ENCODE measurements at places on chromosomes 2 and 18.
A peak's percentile ranks its signal among the peaks of the same experiment; 100 is the strongest.

DNA sequence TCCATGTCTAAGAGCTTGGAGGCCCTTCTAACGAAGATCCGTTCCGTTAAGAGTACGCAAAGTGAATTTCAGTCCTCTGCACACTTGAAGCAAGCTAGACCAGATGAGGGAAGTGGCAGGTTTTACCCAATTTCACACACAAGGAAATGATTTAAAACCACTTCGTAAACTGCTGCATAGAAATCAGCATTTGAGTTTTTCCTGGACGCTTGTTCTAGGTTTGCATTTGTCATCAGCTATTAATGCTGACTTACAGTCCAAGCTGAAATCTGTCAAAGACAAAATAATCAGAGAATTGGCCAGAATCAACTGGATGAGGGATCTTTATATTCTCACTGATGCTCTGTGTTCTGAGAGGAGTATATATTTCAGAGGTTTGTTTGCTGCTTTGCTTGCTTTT, 117.6 kb upstream of the RASGRP3 start:
- no peak for DNase-seq

DNA sequence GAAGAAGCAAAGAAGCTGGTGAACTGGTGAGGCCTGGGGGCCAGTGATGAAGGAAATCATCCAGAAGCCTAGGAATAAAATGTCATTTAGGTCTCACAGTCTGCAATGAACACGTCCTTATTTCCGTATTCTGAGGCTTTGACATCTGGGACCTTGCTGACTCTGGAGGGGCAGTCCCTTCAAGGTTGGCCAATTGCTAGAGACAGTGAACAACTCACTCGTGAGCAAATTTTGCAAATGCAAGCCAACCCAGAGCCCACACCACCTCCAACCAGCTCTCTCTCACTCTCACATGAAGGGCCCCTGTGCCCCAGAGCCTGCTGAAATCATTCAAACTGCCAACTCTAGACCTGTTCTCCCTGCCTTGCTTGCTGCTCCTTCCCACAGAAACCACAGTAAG, 279.1 kb upstream of the LYPD1 start:
- no peak for DNase-seq

DNA sequence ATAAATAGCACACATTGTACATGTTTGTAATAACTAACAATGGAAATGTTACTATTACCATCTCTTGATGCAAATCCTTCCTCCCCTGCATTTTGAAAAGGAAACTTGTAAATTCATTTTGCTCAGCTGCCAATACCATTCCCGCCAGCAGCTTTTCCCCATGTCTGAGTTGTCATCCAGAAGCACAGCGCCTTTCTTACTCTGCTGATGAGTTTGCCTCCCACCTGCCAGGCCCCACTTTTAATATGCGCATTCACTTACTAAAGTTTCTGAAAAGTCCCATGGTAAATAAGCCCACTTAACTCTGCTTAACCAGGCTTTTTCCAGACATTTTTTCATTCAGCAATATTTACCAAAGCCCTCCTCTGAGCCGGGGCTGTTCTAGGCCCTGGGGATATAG, 3.9 kb downstream of the CHST10 start:
- no peak for DNase-seq

DNA sequence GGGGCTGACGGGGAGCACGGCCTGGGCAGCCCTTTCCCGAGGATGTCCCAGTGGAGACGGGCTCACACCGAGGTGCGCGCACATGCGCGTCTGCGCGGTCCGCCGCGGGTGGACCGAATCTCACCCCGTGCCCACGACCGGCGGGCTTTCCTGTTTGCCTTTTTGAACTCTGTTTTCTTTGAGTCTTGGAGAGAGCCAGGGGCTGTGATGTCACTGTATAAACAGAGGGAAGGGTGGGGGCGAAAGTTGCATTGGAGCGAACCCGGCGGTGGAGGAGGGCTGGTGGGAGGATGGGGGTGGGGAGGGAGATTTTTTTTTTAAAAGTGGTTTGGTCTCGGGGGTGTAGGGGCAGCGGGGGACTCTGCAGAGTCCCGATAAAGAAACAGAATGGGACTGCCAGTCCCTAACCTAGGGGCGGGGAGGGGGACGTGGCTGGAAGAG, 141.2 kb upstream of the CTAGE1 start:
- DNase-seq, result peak; percentile 66

DNA sequence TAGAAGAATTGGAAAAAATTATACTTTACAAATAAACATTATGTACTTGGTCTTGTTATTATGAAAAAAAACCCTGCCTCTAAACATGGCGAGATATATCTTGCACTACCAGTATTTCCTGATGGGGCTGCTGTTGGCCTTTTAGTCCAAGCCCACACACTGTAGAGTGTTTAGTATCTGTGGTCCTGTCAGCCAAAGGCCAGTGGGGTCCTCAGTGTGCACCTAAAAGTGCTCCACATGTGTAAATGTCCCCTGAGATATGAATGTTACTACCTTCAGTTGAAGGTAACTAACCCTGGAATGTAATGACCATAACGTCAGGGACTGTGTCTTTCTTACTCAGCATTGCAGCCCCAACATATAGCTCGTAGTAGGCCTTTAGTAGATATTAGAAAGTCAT, 71.1 kb upstream of the HK2 start:
- no peak for DNase-seq

GRCh38 chr2:76298041-76298440, 587.3 kb upstream of the GCFC2 start:
- no peak for DNase-seq

DNA sequence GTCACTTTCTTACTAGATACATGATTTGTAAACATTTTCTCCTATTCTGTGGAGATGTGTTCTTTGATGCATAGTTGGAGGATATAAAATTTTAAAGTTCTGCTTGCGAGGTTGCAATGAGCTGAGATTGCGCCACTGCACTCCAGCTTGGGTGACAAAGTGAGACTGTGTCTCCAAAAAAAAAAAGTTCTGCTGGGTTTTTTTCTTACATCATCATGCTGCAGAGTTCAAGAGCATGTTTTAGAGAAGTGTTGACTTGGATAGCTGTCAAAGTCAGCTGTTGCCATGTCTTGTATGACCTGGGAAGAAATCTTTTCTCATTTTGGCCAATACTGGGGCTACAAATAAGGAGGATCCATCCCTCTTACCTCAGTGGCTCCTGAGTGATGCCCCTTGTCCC, 71.3 kb downstream of the UGGT1 start:
- no peak for DNase-seq

- no peak for DNase-seq
These were observed 3.4 kb downstream of the RPS27A start for GRCh38 chr2:55235724-55236538.

DNA sequence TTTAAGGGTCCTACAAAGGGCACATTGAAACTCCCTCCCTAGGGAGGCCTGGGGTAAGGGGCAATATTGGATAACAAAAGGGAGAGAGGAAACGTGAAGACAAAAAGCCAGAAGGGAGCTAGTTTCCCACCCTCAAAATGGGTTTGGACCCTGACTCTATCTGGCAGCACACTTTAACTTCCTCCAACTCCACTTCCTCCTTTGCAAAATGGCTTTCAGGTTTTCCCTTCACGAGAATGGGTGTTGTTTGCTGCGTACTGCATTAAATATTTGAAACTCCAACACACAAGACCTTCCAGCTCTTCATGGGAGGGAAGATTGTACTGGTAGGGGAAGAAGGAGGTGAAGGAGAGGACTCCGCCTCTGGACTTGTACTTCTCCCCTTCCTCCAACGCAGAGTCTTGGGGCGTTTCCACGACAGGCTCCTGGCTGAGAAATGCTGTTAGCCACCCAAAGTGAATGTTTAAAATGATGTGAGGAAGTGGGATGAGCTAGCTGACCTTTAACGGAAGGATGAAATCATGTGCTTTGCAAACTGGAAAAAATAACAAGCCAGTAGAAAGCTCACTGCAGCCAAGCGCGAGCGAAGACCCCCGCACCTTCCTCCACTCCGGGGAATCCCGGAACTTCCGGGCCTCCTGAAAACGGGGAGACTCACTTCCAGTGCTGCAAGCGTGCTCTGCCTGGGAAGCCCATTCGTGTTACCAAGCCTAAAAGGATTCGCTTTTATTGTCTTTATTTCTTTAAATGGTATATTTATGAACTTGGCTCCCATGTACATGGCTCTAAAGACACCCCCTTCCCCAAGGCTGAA, 85.6 kb downstream of the VIT start:
- no peak for DNase-seq

DNA sequence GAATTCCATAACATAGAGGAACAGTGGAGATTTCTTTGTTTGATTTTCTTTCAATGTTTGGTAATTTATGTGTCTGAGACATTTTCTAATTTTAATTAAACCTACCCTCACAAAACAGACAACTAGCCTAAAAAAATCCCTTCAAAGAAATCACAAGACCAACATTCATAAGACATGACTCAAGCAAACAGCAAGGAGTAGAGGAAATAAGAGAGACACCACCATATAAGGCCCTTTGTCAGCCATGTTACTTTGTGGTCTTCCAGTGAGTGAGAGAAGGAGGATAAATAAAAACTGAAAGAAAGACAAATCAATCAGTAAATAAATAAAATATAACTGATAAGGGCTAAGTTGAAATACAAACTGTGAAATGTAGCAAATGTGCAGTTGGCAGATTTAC, 830.8 kb upstream of the SLC39A10 start:
- no peak for DNase-seq

DNA sequence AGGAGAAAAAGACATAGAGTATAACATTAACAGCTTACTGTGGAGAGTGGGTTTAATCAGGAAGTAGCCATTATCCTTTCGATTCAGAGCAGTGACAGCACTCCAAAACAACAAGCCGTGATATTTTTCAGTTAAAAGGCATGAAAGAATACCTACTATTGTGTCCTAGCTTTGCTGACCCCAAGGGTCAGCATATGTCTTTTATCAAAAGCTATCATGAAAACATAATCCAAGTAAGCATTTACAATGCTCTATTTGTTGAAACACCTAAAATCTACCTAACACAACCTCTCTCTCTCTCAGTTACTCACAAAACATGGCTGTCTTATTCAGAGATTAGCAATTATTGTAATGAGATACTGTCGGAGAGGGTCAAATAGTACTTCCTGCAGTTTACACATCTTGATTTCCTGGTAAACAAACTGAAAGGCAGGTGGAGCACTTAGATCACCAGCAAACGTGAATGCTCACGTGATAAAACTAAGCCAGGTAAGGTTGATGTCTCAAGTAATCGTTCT, 100.0 kb downstream of the BAZ2B start:
- DNase-seq, result no peak

DNA sequence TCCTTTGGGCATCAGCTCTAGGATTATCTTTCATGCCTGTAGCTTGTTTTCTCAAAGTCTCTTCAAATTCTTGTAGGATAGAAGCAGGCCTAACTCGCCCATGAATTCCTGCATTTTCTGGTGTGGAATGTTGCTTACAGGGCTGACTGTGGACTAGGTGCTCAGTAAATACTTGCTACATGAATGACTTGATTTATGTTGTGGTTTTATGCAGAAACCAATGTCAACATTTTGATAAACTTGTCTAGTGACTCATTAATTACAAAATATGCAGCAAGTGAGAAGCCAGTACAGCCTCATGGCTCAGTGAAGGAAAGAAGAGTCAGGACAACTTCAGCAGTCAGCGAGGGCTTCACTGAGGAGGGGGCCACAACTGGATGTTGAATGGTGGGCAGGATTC, 110.6 kb upstream of the SIX2 start:
- no peak for DNase-seq

DNA sequence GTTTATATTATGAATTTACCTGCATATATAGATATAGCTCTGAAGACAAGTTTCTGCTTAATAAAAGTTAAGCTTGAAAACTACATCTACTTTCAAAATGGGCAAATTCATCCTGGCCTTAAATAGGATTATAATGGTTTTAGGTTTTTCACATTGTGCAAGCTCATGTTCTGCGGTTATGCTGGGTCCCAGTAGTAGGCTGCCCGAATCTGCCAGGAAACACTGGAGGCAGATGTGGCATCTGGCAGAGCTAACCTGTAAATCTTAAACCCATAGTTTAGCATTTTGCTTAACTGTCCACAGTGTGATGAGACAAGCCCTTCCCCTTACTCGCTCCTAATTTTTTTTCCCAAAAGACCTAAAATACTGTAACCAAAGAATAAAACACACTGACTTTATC, 234.2 kb downstream of the TCF4 start:
- no peak for DNase-seq

GRCh38 chr2:21930226-21930625, 806.5 kb downstream of the TDRD15 start:
- DNase-seq, result no peak

GRCh38 chr2:84132370-84132769, 326.7 kb downstream of the SUCLG1 start:
- DNase-seq, result no peak

GRCh38 chr2:188022389-188022788, 269.3 kb upstream of the GULP1 start:
- no peak for DNase-seq

- DNase-seq, result no peak
These were observed 126.7 kb downstream of the TMX3 start for GRCh38 chr18:68588169-68588568.

- DNase-seq, result no peak
These were observed 4.3 kb downstream of the PAX8 start for GRCh38 chr2:113274432-113274831.

- DNase-seq, result no peak
These were observed 23.4 kb downstream of the MBOAT2 start for GRCh38 chr2:8980096-8980495.

- DNase-seq, result no peak
These were observed 245.7 kb downstream of the SP3 start for GRCh38 chr2:173719471-173719870.

DNA sequence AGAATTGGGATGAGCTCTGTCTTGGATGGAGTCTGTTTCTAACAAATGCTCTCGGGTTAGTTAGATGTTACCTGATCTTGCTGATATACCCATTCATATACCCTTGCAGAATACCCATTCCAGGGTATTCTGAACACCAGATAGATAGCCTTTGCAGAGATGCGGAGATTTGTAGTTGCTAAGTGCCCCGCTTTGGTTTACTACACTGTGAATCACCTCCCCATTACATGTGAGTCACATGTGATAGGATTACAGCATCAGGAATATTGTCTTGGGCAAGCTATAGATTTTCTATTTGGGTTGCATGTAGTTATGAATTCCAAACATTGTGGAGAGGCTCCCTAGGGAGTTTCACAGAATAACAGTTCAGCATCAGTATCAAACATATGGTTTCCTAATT, 3.8 kb downstream of the VSNL1 start:
- DNase-seq, result no peak

- peak; percentile 17 for DNase-seq
These were observed 91.9 kb downstream of the PPP1R1C start for GRCh38 chr2:182077448-182078142.

GRCh38 chr2:28252311-28252710, 140.3 kb upstream of the FOSL2 start:
- no peak for DNase-seq

DNA sequence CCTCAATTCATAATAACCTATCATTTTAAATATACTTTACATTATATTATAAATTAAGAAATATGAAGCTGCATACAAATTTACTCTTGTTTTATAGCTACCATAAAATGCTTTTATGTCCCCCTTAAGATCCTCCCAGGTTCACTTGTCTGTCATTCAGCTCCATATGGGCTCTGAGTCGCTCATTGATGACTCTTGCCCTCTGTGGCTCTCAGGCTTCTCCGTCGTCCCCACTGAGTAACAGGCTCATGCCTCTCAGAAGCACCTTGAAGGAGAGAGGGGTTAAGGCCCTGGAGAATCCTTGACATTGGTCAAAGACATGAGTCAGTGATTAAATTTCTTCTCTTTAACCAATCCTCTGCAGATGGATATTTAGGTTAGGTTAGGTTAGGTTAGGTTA, 6.2 kb upstream of the MCM6 start:
- no peak for DNase-seq

Data from left ventricle myocardium inferior (tissue), 1 donor.